ENCODE measurements at places on chromosomes 3 and 15.
A peak's percentile ranks its signal among the peaks of the same experiment; 100 is the strongest.

GRCh38 chr15:26391567-26392194 lies 381.2 kb downstream of the GABRB3 start:
- DNase-seq: peak; percentile 2

DNA sequence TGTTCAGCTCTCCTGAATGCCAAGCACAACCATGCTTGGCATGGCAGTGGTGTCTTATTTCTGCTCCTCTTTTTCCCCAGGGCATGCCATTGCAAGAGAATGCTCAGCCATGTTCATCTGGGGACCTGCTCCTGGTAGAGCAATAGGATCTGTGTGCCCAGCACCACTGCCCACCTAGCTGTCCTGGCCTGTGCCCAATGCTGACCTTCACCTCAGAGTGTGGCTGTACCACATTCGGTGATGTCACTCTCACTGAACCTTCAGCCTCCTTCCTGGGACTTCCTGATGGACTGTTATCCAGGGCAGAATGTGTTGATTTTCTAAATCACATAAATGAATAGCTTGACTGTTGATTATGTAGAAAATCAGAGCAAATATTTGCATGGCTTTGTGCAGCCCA lies 42.0 kb downstream of the AGTR1 start:
- no peak for DNase-seq

- DNase-seq: no peak
These were observed 36.7 kb upstream of the IL20RB start for GRCh38 chr3:136920904-136921611.

GRCh38 chr3:149481056-149481455 lies 6.6 kb downstream of the TM4SF4 start:
- no peak for DNase-seq

- DNase-seq: no peak
These were observed 28.4 kb upstream of the RAB6B start for GRCh38 chr3:133924041-133924440.

DNA sequence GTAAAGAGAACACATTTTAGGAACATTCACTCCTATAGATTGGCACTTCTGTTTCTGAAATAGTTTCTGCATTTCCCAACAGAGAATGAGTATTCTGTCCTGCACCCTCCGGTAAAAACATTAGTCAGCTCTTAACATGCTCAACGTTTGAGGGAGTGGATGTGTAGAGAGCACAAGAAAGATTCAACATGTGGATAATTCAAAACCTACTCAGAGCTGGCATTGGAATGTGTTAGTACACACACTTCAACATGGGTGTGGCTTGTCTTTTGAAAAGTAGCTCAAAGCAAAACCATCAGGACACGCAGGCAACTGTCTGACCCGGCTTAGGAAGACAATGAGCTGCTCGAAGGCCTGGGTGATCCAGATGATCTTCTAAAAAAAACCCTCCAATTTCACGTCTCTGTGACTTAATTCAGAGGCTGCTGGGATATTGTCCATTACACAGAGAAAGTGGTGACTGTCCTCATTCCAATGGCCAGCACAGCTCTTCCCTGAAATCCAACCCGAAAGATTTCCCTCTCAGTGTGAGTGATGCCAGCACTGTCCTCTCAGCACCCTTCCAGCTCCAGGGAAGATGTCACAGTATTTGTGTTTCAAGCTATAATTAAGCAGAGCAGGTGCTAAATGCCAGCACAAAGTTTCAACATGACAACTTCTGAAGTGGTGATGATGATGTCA lies 18.1 kb downstream of the FBN1 start:
- no peak for DNase-seq

DNA sequence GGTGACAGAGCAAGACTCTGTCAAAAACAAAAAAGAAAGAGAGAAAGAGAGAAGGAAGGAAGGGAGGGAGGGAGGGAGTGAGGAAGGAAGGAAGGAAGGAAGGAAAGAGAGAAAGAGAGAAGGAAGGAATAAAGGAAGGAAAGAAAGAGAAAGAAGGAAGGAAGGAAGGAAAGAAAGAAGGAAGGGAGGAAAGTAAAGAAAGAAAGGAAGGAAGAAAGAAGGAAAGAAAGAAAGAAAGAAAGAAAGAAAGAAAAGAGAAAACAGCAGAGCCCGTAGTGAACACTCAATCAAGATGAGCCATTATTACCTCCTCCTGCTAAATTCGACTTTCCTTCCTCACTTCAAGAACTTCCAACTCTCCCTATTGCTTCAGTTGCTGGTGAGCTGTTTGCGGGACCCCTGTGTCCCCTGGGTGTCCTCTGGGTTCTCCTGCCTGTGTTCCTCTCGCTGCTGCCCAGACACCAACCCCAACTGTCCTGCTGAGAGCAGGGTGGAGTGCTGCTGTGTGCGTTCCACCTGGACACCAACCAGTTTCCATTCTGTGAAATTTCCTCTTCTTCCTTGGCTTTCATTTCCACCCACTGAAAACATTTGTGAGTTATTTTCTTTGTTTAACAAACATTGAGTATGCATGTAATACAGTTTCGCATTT lies 266.4 kb downstream of the FAM43A start:
- DNase-seq: no peak

DNA sequence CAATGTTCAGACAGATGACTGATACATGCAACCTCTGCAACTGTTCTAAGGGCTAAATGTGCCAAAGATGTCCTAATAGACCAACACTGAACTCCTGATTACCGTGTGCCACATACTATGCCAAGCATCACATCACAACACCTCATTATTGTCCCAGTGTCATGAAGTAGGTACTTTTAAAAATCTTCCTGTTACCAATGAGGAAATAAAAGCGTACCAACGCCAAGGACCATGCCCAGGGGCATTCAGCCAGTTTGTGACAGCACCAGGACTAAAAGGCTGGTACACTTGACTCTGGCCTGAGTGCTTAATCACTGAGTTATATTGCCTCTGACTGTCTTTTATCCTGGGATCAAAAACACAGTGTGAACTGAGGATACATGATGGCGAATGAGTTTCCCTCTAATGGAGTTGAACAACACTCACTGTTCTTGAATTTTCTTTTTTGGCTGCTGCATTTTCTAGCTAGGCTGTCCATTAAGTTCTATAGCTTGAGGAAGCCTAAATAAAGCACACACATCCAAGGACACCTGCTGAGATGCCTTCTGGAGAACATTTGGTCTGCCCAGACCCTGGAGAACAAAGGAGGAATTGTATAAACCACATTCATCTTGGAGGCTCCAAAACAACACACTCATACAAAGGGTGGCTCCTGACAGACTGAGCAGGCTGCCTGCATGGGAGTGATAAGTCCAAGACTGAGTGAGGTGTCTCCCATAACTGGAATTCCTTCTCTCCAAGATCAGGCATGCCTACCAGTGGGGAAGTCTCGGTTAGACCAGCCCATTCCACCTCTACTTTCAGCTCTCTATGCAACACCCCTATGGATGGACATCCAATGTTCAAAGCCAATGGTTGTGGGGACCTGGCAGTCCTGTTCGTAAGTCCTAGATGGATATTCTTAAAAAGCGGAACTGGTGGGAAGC lies 126.7 kb upstream of the PRICKLE2 start:
- no peak for DNase-seq

GRCh38 chr3:61575893-61576292 lies 14.5 kb downstream of the PTPRG start:
- DNase-seq: no peak

GRCh38 chr15:34914317-34914716 lies 55.2 kb downstream of the AQR start:
- DNase-seq: no peak

- no peak for DNase-seq
These were observed 5.3 kb downstream of the TM4SF4 start for GRCh38 chr3:149479621-149480325.

DNA sequence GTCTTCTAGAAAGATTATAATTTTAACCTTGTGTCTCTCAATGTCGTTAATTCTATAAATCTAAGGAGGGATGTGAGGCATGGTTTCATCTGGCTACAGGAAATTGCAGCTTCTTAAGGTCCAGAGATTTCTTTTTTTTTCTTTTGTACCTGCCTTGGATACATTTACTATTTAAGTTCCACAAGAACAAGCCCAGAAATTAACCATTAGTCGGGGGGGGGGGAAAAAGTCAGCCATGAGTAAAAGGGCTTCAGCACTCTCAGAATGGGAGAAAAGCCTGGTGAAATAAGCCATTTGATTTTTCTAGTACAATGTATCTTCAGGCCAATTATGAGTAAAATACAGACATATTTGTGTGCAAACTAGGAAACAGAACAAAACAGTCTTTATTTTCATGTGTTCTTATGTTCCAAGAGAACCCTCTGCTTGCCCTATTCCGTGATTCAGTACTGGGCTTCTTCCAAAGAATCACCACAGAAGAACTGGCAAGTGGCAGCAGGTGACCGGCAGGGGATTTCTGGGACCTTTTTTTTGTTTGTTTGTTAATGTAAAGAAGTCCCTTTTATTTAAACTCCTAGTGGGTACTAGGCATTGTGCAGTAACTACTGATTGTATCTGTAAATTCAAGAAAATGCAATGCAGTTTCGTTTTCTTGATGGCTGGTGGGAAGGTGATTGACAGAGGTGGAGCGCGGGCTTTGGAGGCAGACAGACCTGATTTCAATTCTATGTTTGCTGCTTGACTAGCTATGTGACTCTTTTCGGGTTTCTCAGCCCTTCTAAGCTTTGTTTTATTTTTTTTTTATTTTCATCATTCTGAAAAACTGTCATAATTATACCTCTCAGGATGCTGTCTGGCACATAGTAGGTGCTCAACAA lies 82.5 kb downstream of the PEX5L start:
- no peak for DNase-seq

GRCh38 chr3:49277383-49277775 lies 347 bp upstream of the C3orf62 start:
- no peak for DNase-seq

DNA sequence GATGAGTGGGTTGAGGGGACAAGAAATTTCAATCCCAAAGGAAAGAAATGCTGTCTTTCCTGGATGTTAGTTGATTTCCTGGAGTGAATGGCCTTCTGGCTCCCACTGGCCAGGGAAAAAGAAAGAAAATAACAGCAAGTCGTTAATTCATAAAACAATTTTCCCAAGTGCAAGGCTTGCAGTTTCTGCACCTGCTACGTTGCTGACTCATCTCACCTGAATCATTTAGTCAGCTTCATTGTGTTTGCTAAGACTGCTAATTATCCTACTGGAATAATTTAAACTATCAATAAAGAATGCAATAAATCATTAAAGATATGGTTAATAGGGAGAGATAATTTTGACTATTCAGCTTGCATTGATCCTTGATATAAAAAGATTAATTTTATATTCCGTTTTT lies 387.6 kb downstream of the ROBO2 start:
- no peak for DNase-seq

GRCh38 chr3:184806567-184807271 lies 5.2 kb upstream of the VPS8 start:
- DNase-seq: peak; percentile 12

DNA sequence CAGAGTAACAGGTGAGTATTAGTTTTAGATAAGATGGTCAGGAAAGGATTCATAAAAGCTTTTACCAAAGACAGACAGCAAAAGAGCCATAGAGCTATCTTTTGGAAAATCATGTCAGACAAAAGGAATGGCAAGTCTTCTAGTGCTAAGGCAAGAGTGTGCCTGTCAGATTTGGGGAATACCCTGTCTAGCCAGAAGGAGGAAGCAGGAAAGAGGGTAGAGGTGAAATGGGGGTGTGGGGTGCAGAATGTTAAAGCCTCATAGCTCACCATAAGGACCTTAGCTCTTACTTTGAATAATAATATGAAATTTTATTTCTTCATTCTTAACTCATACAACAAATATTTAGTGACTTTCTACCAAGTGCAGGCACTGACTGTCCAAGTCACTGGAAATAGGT lies 512.1 kb upstream of the ROBO2 start:
- no peak for DNase-seq

DNA sequence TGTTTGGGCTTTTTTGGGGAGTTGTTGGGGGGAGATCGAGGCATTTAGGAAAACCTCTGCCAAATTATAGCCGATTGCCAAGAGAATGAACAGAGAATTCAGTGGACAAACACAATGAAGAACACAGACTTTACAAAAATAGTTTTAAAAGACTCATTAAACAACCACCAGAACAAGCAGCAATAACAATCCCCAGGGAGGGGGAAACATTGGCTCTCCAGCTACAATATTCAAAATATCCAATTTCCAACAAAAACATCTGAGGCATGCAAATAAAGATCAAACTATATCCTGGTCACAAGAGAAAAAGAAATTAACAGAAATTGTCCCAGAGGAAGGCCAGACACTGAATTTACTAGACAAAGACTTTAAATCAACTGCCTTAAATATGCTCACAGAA lies 24.5 kb upstream of the ANKRD28 start:
- no peak for DNase-seq

DNA sequence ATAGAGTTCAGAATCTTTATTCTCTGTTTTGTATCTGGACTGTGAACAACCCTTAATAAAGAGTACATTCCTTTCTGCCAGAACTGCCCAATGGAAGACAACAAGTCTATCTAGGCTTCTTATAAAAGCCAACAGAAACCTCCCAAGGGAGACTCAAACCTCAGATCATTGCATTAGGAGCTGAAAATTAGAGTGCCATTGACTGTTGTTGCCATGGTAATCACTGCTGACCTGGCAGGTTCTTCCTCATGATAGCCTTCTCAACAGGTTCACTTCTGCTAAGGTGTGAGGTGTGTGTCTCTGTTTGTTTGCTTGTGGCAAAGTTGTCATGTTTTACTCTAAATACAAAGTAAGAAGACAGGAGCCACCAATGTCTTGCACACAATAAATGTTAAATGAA lies 79.2 kb downstream of the TMEM108 start:
- DNase-seq: no peak

- no peak for DNase-seq
These were observed 430.6 kb upstream of the MCTP2 start for GRCh38 chr15:93800805-93801204.

- no peak for DNase-seq
These were observed 55.8 kb downstream of the DAPK2 start for GRCh38 chr15:63990454-63990853.

- peak; percentile 37 for DNase-seq
These were observed 25.8 kb upstream of the RPL39L start for GRCh38 chr3:187165144-187165543.

DNA sequence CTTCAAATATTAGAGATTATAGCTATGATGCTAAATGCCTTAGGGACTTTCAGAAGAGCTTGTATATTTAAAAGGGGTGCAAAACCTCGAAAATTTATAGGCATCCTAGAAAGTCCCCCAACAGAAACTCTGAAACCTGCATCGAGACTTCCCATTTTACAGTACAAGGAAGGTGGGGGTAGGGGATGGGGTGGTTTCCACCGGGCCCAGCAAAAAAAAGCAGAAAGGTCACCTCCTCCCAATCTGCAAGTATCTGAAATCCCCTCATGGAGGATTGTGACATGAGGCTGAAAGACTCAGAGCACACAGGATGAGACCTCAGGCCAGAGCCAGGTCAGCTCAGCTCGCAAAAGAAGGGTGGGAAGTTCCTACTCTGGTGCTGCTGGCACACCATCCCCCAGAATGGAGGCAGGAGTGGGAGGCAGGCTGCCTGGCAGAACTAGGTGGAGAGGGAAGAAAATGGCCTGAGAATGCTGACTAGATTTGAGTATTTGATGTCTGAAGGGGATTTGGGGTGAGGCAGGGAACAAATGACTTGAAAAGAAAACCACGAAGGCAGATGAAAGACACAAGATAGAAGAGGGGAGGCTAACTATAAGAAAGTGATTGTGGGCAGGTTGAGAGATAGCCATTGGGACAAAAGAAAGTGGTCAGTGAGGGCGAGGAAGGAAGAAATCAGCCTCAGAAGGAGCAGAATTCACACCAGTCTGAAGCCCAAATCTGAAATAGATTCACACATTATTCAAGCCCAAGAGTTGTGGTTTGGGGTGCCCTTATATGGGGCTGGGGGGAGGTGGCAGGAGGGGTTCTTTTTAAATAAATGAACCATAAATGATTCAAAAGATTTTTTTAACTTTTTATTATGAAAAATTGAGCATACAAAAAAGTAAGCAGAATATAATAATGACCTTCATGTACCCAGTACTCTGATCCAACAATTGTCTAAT lies 22.5 kb upstream of the TSC22D2 start:
- DNase-seq: no peak

All from NCI-H1694 (cell line).